Central memory CD8-positive, alpha-beta T cell (primary cell): ENCODE measurements at places on chromosomes 1 and 21.
A peak's percentile ranks its signal among the peaks of the same experiment; 100 is the strongest.

GRCh38 chr1:218364028-218364710 lies 19.0 kb downstream of the TGFB2 start:
- no peak for DNase-seq

- no peak for DNase-seq
These were observed 7.2 kb downstream of the AGMAT start for GRCh38 chr1:15577691-15578090.

DNA sequence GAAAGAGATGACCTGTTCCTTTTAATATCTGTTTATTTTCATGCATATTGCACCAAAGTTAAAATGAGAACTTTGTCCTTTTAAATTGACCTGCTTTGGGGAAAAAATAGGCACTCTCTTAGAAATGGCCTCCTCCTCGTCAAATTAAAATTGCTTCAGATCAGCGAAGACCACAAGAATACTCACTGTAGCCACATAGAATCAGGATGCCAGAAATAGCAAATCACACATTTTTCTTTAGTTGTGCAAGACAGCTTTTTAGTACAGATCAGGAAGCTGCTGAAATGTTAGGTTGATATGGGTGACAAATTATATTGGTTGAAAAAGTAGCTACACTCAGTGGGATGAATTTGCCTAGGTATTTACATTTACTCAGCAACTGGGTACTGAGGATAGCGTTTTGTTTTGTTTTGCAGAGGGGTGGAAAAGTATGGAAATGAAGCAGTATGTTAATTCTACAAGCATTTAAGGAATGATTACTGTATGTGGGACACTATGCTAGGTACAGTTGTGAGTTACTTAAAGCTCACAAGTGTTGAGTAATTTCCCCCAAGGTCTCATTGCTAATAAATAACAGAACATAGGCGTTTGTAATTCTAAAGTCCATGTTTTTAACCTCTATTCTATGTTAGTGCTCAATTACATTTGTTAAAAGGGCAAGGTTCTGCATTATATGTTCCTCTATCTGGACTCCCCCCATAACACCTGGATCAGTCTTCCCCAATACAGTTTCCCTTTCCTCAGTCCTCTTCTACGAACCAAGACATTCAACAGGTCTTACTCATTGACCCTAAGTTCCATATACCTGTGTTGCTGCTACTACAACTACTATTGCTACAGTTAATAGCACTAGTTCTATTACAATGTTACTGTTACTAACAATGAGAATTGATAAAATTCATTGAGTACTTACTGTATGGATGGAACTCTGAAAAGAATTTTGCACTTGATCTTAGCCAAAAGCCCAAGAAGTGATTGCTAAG lies 99.4 kb upstream of the S1PR1 start:
- peak; percentile 14 for DNase-seq

GRCh38 chr21:41647806-41648561 lies 118.9 kb downstream of the RIPK4 start:
- DNase-seq = no peak

GRCh38 chr1:202848191-202848542 lies 37.4 kb downstream of the PCAT6 start:
- no peak for DNase-seq

GRCh38 chr21:27083144-27083543 lies 116.3 kb upstream of the ADAMTS5 start:
- DNase-seq = no peak

GRCh38 chr1:168243636-168244212 lies 17.9 kb downstream of the SFT2D2 start:
- no peak for DNase-seq
